Activated CD4-positive, alpha-beta T cell treated with anti-CD3 and anti-CD28 coated beads for 24 hours (primary cell): ENCODE measurements at places on chromosomes 5 and 9.

GRCh38 chr9:36893184-36893583 is 140.9 kb downstream of the PAX5 start:
- no peak for DNase-seq

GRCh38 chr9:84997472-84997871 is 327.9 kb downstream of the NTRK2 start:
- no peak for DNase-seq

GRCh38 chr5:172385707-172386106 is 68.6 kb downstream of the SH3PXD2B start:
- DNase-seq = no peak

DNA sequence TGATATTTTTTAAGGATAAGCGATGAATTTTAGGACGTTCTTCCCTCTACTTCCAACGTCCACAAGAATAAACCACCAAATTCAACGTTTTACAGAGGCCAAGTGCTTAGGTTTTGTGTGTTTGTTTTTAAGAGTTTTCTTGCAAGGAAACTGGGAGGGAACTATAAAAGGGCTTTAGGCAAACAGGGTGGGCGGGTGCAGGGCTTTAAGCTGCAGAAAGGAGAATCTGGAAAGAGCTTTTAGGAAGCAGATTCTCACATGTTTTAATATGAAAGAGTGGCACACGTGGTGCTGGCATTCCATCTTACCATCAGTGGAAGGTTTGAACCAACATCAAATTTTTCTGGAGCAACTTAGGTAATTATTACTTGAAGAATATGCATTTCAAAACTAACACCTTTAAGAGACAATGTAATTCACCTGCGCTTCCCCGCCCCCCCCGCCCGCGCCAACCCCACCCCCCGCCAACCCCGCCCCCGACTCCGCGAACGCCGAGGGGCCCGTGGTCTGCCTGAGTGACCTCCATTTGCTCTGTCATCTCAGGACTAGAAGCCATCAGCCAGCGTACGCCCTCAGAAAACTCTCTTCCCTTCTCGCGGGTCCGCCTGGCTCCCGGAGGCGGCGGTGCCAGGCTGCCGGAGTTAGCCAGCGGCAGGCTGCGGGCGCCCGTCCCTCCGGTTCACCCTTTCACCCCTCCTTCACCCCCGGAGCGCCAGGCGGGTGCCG is 911 bp upstream of the PIK3R1 start:
- DNase-seq = peak; percentile 42

DNA sequence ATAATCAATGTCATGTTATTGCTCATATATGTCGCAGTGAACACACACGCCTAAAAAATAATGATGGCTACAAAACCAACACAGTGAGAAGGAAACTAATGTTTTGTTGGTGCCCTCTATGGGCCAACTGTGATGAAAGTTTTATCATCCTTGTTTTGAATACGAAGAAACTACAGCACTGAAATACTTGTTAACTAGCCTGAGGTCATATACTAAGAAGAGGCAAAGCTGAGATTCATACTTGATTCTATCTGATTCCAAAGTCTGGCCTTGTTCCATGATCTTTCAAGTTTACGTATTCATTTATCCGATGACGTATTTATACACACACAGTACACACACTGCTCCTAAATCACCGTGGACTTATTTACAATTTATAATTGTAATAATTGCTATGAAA is 16.1 kb upstream of the DRD1 start:
- no peak for DNase-seq

GRCh38 chr5:34743878-34744277 is 87.8 kb downstream of the RAI14 start:
- DNase-seq = no peak

DNA sequence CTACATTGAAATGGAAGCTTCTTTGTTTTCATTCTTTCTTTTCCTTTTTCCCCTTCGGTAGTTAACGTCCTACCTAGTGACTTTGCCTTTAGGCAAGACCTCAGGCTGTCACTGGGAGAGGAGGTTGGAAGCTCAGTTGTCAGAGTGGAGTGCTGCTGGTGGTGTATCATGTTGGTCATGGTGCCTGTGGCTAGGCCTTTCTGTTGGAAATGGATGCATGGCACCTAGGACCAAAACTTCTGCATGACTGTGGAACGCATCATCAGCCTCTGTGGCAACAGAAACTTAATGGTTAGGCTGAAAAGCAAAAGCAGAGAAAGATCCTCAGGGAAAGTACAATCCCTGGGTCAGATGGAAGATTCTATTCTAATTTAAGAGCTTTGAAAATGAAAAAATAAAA is 57.9 kb downstream of the OSTF1 start:
- no peak for DNase-seq

DNA sequence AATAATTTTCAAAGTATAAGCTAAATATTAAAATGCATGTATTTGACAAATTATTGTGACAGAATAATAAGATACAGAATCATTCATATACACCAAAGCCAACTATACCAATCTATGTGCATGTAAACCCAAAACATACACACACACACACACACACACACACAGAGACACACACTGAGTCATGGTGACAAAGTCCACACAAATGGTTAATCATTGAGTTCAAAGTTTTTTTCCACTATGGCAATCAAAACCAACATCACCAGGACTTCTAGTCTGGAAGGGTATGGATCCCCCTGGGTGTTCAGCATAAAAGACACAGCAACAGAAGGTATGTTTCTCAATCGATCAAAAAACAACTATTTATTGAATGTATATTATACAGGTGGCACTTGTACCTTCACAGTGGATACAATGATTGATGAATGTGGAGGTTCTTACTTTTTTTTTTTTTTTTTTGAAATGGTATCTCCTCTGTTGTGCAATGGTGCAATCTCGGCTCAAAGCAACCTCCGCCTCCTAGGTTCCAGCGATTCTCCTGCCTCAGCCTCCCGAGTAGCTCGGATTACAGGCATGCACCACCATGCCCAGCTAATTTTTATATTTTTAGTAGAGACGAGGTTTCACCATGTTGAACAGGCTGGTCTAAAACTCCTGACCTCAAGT is 137.0 kb downstream of the PDE4D start:
- DNase-seq = no peak

DNA sequence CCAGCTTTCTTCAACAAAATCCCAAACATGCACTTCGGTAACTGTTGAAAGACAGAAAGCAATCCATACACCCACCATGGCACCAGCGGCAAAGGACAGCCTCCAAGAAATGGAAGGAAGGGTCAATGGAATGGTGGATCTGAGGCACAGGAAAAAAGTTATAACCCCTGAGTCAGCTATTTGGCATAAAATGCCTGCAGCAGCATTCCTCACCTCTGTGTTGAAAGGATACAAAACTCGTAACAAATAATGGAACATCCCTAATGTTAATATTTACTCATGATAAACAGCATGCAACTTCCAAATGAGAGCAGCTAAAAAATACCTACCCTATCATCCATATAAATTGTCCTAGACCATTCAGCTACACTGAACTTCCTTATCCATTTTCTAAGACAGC is 9.4 kb downstream of the FBXW11 start:
- DNase-seq = no peak

GRCh38 chr9:20269620-20270019 is 352.7 kb downstream of the MLLT3 start:
- DNase-seq = no peak

DNA sequence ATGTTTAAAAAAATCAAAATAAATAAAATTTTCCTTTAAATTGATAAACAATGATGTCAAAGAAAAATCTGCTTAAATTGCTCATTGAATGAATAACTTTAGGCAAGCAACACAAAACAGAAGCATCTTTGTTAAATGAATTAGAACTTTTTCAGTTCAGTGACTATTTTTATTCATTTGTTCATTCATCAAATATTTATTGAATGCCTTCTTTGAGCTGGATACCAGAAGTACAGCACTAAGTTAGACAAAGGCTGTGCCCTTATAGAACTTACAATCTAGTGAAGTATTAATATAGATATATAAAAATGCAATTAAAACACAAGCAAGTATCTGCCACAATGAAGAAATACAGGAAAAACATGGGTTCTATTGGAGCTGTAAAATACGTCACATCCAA is 10.8 kb downstream of the FNIP1 start:
- DNase-seq = no peak

- no peak for DNase-seq
Measured at GRCh38 chr5:122907276-122907675, 61.9 kb downstream of the SNX24 start.

- DNase-seq = no peak
Measured at GRCh38 chr5:104178829-104179456, 616.4 kb upstream of the NUDT12 start.

DNA sequence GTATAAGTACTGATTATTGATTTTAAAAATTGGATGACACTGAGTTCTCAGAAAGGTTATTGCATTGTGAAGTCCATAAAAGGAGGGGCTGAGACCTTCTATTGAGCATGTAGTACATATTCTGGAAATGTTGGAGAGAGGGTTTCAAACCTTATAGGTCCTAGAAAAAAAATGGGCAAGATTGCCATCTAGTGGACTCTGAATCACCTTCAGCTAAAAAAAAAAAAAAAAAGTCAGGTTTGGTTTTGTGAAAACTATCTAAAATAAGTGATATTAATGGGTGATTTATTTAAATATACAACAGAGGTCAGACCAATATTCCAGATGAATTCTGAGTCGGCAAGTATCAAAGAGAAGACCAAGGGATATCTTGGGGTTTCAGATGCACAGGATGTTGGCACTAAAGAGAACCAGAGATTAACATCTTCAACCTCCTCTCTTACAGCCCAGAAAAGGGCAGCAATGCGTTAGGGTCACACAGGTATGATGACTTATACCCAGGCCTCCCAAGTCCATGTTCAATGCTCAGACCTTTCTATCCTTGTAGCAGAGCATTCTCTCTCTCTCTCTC is 109.8 kb upstream of the NMUR2 start:
- no peak for DNase-seq

DNA sequence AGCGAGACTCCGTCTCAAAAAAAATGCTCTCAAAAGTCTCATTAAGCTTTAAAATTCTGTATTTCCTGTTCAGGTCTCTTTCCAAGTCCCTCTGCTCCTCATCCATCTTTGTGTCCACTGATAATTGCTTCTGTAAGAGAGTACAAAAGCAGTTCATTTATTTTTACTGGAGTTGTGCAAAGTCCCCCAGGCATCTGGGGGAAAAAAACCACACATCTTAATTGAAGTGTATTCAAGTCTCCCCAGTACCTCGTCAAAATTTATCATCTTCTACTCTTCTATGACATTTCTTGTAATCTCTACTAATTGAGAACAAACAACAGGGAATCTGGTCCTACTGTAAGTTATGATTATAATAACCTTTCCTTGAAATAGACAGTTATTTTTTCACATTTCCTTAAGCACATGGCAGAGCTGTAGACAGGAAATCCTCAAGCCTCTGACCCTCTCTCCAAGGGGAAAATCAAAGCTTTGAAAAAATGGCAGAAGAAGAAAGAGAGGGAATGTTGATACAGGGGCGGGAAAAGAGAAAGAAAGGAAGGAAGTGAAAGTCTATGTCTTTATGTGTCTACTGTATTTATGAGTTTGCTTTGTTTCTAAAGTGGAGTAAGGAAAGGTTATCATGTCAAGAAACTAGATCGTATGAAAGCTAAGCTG is 51.5 kb downstream of the RAI14 start:
- DNase-seq = no peak

DNA sequence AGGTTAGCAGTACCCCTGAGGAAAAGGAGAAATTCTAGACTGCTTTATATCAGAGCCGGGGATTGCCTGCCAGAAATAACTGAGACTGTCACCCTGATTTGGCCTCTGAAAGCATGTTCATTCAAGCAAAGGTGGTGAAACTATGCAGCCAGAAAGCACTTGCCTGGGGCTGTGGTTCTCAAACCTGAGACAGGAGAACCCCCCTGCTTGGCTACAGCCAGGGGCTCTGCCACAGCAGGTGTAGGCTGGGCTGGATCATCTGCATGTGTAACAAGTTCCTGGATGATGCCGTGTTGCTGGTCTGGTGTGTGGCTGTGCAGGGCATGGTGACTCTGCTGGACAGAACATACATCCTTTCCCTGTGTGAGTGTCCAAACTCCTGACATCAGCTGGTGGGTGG is 157.8 kb downstream of the NXNL2 start:
- no peak for DNase-seq

- DNase-seq = no peak
Measured at GRCh38 chr5:71529682-71530081, 57.5 kb upstream of the MCCC2 start.

- DNase-seq = no peak
Measured at GRCh38 chr5:146703499-146703898, 175.1 kb downstream of the PPP2R2B start.

GRCh38 chr5:169814045-169814444 is 166.2 kb downstream of the INSYN2B start:
- DNase-seq = no peak

DNA sequence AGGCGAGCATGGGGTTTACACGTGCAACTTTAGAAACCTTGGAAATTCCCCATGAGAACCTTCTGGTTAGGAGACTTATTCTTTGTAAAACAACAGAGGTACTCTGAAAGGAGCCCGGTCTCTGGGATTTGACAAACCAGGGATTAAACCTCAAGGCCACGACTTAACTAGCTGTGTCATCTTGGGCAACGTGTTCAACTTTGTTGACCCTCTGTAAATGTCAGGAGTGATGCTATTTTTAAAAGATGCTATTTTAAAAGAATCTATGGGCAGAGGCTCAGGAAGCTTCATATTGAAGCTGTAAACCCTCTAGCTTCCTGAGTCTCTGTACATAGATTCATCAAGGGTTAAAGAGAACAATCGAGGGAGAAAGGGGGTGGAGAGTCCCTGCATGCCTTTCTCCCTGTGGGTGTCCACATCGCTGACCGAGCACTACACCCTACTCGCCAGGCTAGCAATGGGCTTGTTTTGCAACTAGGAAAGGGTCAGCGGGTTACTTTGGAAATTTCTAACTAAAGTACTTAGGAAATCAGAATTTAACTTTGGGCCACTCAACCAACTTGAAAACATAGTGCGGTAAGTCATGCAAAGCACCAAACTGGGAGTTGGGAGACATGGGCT is 2.1 kb downstream of the SLC36A2 start:
- no peak for DNase-seq

- DNase-seq = no peak
Measured at GRCh38 chr9:93471124-93471523, 17.7 kb upstream of the FAM120AOS start.

GRCh38 chr9:25703701-25704357 is 25.6 kb upstream of the TUSC1 start:
- no peak for DNase-seq

DNA sequence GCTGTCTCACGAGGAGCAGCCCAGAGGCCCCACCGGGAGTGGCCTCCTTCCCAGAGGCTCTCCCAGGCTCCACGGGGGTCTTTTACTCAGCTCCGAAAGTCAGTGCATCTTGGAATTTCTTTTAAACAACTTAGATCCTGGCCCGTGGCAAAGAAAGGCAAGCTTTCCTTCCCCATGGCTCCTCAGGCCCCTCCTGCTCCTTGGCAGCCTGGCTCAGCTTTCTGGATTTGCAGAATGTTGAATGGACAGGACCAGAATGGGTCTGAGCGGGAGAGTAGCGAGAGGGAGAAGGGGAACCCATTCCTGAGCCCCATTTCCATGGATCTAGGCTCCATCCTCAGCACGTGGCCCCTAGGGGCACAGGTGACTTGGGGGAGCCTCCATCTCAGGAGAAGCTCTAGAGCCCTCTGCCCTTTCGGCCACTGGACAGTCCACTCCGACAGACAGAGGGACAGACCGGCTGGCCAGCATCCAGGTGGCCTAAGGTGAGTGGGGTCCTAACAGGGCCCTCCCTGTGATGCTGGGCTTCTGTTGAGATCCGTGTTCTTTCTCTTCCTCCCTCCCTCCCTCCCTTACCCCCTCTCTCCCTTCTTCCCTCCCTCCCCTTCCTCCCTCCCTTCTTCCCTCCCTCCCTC is 173.9 kb upstream of the PPP1R26 start:
- no peak for DNase-seq
